ENCODE measurements at places on chromosomes 1 and 21.

DNA sequence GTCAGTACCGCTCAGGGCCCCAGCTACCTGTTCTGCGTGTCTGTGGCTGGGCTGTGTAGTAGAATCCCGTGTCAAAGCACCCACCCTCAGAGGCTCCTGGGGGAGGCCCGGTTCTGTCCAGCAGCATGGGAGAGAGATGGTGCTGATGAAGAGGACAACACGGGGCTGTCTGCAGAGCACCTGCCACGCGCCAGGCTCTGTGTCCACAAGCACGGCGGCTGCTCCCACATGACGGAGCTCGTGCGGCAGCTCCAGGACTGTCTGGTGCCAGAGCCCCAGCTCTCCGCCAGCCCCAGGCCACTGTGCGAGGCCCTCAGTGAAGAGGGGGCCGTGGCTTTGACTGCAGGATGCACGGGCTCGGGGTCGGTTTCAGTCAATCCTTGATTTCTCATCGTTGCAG is 42.0 kb upstream of the TSPEAR start:
- DNase-seq, result no peak

- no peak for DNase-seq
Measured at GRCh38 chr1:87150143-87150542, 178.5 kb upstream of the LMO4 start.

- DNase-seq, result peak; percentile 40
Measured at GRCh38 chr1:206704226-206704625, 19.5 kb downstream of the MAPKAPK2 start.

DNA sequence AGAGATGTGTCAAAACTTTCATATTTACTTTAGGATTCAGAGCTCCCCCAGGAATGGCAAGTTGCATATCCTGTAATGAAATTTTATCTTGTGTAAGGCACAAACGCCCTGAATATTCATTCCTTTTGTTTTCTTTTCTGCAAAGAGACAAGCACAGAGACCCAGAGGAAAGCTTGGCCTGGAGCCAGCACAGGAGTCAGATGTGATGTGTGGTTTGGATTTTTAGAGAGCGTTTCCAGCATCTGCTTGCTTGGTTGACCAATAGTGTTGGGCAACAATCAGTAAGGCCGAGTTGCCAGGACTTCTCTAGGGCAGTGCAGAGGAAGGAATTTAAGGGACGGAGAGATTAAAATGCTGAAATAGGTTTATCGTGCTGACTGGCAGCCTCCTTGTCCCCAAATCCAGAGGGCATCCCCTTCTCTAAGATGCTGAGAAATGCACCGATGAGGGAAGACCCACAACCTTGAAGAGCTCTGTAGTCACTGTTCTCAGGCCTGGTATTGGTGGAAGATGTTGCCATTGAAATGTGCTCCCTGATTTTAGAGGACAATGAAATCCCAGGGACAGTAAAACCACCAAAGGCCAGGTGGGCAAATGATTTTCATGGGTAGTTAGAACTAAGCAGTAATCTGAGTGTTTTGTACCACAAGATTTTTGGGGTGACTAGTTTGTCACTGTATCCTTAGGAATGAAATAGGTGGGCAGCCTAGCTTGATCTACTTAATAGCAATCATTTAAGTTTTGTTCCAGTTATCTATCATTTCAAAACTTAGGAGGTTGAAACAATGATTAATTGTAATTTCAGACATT is 37.9 kb upstream of the RHOU start:
- no peak for DNase-seq

DNA sequence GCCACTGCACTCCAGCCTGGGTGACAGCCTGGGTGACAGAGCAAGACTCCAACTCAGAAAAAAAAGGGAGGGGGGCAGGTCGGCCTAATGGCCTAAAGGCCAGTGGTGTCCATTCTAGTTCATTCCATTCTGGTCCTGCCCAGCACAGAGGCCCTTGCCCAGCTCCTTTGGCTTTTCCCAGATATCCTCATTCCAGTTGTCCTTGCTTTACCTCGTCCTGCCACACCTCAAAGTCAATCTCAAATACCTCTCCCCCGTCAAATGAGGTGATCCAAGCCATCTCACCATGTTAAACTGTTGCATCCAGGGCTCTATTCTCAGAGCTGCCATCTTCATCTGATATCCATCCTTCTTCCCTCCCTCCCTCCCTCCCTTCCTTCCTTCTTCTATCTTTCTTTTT is 19.9 kb upstream of the PIK3CD start:
- peak; percentile 42 for DNase-seq

DNA sequence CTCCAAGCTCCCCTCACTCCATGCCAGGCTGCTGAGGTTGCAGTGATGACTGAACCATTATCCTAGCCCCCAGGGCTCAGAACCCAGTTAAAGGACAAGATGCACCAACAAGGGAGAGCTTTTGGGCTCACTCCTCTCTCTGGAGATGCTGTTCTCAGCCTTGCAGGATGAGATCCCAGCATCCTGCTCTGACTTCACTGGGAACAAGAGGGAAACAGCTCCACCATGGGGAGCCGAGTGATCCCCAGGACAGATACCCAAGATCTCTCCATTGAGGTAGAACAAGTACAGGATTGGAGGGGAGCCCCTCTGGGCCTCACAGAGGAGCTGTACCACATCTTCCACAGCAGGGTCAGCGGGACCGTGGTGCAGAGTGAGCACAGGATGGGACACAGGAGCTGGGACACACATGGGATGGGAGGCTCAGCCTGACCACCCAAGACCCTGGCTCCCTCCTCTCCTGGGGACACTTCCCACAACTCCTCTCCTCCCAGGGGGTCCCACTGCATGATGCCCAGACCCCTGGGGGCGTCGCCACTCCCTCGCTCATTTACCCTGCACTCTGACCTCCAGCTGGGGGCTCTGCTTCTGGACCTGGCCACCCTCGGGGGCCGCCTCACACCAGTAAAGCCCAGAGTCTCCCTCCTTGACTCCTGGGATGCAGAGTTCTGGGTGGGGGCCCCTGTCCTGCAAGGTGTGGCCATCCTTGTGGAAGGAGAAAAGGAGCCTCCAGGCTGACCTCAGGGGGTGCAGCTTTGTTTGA is 18.6 kb upstream of the SLAMF9 start:
- no peak for DNase-seq

DNA sequence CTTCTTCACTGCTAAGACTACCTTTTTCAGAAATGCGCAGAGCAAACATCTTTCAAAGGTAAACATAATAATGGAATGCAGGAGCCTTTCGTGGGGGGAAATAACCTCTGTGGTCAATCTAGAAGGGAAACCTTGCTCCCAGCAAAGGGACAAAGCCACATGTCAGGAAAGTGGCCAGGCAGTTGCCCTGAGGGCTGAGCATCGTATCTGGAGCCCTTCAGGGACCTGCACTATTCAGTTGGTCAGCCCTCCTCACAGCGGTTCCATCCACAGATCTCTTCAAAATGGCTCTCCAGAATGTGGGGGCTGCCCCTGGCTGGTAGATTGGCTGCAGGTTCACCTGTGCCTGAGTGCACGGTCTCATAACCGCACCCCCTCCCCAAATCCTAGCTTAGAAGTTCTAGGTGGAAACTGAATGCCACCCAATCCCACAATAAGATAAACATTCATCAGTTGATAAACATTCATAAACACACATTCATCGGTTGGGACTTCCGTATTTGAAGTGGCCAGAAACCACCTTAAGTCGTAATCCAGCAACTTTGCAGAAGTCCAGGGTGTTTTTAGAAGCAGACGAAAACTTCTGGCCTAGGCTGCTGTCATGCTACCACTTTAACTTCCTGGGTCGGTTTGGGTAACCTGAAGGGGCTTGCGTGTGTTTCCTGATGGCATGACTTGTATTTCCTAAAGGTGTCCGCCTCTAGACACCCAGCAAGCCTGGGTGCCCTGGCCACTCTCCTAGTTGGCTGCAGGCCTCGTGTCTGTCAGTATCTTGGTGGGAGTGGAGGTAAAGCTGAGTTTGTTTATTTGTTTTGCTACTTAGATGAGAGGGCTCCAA is 50.5 kb downstream of the RASSF5 start:
- peak; percentile 55 for DNase-seq

GRCh38 chr1:204511366-204511765 is 4.8 kb upstream of the MDM4 start:
- DNase-seq, result no peak
